ENCODE measurements at places on chromosomes 12 and 14.

- no peak for DNase-seq
Measured at GRCh38 chr14:63508033-63508432, 35.1 kb downstream of the PPP2R5E start.

- DNase-seq: no peak
Measured at GRCh38 chr14:50875359-50876070, 3.7 kb downstream of the ABHD12B start.

DNA sequence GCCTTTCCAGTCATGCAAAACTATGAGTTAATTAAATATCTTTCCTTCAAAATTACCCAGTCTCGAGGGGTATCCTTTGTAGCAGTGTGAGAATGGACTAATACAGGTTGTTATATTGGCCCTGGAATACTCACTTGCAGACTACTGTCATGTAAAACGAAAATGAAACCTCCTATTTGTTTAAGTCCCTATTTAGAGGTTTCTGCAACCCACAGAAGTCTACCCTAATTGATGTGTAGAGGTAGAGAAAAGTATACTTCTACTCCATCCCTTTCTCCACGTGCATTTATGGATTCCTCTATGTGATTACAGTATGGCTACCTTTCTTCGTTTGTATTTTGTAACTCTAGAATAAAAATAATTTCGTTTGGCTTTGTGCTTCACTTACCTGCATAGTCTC is 371.1 kb downstream of the FSCB start:
- DNase-seq: no peak

GRCh38 chr12:102507301-102507700 is 26.9 kb upstream of the IGF1 start:
- no peak for DNase-seq

- DNase-seq: no peak
Measured at GRCh38 chr14:85576218-85576617, 46.3 kb downstream of the FLRT2 start.

- DNase-seq: no peak
Measured at GRCh38 chr14:93533437-93533836, 102.7 kb downstream of the UNC79 start.

DNA sequence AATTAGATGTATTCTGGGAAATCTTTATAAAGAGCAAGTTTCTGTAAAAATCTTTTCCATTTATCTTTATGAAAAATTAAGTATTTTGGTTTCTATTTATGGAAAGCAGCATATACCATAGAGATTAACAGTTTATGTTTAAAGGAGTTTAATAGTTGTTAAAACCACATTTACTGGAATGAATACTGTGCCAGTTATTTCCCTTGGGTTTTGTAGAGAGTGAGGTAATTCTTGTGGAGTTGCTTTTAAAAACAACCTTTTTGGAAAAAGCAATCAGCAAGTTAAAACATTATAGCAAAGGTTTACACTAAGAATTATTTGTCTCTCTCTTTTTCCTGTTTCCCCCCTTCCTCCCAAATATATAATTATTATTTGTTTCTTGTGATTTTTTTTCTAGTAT is 34.9 kb downstream of the AEBP2 start:
- no peak for DNase-seq

GRCh38 chr12:113601656-113602263 is 130.1 kb upstream of the LHX5 start:
- DNase-seq: no peak

- no peak for DNase-seq
Measured at GRCh38 chr12:107544937-107545336, 140.7 kb upstream of the PWP1 start.

DNA sequence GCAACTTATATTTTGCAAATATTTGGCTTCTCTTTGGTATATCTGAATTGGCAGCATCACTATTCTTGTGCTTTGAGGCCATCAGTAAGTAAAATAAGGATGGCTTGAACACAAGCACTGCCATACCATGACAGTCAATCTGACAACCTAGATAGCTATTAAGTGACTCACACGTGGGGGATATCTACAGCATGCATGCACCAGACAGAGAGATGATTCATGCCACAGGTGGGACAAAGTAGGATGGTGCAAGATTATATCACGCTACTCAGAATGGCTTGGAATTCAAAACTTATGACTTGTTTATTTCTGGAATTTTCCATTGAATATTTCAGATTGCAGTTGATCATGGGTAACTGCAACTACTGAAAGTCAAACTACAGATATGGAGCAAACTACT is 675.6 kb upstream of the MDGA2 start:
- no peak for DNase-seq

- DNase-seq: no peak
Measured at GRCh38 chr12:109650808-109651207, 62.8 kb upstream of the FAM222A start.

DNA sequence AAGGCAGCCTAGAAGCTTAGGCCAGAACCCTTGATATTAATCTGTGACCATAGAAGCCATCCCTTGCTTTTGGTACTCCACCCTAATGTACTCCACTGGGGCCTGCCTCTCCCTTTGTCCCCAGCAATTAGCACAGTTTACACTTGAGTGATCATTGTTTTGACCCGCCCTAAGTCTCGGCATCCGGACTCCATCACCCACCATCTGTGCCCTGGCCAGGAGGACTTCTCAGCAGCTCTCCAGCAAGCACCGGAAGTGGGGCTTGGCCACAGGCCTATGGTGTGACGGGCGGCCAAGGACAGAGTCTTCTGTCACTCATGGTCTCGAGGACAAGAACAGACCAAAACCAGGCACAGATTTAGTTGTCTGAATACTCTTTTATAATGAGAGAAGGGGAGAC is 126.5 kb upstream of the NTF3 start:
- no peak for DNase-seq

DNA sequence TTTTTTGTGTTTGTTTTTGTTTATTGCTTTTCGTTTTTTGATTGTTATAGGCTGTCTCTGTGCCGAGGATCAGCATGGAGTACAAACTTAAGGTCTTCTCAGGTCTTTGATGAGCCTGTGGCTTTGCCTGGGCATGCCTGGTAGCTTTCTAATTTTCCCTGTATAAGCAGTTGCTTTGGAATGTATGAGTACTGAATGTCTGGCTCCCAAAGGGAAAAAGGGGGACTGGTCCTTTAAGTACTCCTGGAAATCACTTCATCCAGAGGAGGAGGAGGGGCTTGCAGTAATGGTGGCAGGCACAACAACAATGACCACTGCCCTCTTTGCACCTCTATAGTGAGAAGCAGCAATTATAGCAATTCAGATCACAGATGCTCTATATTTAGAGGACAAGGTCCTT is 67.6 kb upstream of the TTC7B start:
- DNase-seq: no peak

GRCh38 chr12:98449584-98449983 is 65.8 kb upstream of the TMPO start:
- DNase-seq: no peak

DNA sequence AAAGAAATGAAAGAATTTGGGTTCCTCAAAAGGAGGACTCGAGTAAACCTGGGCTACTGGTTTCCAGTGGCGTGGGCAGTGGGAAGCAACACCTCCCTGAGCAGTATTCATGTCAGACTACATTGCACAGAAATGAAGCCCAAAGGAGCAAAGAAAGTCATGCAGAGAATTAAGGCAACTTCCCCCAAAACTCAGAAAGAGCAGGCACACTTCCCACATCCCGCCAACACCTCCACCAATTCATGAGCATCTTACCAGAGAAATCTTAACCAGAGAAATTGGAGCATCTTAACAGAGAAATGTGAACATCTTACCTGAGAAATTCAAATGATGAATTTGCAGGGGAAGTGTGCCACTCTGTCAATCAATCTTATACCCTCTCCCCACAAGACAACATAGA is 36.7 kb downstream of the SLC8A3 start:
- DNase-seq: no peak

DNA sequence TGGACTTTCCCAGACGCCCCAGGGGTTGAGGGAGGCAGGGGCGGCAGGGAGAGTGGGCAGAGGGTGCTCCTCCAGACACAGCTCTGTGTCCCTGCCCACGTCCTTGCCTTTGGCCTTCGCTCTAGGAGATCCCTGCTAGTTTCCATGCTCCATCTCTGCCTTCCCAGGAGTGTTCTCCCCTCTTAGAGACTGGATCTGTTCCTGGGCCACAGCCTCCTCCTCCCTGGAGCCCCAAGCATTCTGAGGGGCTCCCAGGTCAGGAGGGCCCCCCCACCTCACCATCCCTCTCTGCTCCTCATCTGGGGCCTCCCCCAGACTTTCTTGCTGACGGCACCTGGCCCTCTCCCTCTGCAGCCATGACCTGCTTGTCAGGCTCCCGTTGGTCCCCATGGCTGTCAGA is 216.0 kb upstream of the FKBP4 start:
- DNase-seq: no peak

GRCh38 chr12:12467264-12467663 is 95.4 kb downstream of the DUSP16 start:
- DNase-seq: no peak

GRCh38 chr14:60328583-60328982 is 79.6 kb downstream of the PPM1A start:
- DNase-seq: no peak

- no peak for DNase-seq
Measured at GRCh38 chr12:113131556-113131955, 4.0 kb downstream of the RASAL1 start.

DNA sequence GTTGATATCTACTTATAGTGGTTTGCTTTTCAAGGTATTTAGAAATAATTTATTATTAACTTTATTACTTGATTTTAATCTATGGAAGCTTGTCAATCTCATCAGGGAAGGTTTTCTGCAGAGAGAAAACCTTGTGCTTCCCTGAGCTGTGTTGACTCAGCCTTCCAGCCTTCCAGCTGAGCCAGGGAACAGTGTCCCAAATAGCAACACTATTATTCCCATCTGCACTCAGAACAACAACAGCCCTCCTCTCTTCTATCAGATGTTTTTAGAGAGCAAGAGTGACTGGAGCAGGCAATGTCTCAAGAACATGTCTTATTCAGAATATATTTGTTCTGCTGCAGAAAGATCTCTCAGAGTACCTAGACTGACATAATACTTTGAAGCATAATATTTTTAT is 389.9 kb upstream of the GARIN6 start:
- DNase-seq: no peak

DNA sequence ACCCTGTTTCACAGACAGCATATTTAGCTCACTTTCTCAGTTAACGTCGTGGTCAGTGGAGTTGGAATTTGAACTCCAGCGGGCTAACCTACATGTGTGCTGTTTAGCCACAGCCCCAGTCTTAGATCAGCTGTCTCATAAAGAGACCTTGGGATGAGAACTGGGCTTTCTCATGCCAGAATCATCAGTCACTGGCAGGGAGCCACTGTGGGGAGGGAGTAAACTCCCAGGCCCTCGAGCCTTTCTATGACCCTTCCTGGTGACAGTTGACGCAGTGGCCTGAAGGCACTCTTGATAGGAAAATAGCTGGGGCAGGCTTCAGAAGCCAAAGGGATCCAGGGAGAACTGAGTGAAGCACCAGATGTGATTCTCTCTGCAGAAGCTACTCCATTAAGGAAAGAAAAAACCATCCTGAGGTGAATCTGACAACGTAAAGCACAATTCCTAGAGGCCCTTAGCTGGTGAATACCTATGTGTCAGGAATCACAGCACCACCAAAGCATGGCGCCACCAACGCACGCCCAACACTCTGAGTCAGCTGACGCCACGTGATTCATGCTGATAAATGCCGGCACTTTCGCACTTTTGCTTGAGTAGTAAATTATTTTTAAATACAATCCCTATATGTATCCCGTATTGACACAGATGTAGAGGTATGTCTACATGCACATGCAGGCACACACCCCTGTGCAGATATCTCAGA is 279.6 kb upstream of the TMEM132C start:
- no peak for DNase-seq

DNA sequence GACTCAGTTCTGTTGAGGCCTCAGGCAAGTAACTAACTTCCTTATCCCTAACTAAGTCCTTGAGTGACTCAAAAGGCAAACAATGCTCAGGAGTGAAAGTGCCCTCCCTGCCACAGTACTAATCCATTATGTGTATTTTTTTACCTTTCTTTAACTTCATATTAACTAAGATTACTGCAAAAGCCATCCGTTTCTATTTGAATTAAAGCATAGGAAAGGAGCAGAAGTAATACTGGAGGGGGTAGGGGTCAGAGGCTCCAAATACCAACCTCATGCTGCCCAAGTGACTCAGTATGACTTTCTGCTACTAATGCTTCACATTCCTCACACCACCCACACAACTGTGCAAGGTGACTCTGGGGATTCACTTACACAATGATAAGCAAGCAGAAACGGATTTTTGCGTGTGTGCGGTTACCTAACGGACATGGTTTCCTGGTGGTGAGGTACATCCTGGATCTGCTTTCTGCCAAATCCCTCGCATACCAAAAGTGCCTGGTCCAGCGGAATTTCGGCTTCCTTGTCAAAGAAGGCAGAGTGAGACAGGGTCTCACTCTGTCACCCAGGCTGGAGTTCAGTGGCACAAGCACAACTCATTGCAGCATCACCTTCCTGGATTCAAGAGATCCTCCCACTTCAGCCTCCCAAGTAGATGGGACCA is 25.1 kb downstream of the MOK start:
- DNase-seq: no peak

DNA sequence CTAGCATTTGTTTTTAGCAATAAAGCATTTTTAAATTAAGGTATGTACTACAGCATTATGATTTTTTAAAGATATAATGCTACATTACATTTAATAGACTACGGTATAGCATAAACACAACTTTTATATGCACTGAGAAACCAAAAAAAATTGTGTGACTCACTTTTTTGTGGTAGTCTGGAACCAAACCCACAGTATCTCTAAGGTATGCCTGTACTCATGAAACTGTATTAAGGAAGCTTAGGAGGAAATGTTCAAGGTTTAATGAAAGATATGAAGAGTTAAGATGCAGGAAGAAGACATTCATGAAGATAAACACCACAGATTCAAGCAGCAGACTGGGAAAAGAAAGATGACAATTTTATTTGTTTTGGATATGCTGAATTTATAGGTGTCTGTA is 51.7 kb downstream of the PPP1R12A start:
- DNase-seq: no peak

GRCh38 chr14:89907655-89908054 is 46.9 kb downstream of the EFCAB11 start:
- DNase-seq: no peak

DNA sequence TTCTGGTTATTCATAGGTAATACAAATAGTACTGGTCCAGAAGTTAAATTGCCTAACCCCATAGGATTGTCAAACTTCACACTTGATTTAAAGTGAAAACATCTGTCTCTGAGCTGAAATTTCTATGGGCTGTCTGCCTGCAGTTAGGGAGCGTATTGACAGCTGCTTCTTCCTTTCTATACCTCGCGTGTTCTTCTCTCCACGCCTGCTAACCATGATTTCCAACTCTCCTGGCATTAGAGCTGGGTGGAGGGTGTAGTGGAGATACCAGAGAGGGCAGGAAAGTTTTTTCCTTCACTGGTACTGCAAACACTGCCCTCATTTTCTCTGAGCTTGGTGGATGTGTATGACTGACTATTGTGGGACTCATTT is 429.0 kb upstream of the FBXO33 start:
- DNase-seq: no peak

All from GM12892 (cell line).